NCI-H1092 (cell line): ENCODE measurements at places on chromosomes 12 and 14.

DNA sequence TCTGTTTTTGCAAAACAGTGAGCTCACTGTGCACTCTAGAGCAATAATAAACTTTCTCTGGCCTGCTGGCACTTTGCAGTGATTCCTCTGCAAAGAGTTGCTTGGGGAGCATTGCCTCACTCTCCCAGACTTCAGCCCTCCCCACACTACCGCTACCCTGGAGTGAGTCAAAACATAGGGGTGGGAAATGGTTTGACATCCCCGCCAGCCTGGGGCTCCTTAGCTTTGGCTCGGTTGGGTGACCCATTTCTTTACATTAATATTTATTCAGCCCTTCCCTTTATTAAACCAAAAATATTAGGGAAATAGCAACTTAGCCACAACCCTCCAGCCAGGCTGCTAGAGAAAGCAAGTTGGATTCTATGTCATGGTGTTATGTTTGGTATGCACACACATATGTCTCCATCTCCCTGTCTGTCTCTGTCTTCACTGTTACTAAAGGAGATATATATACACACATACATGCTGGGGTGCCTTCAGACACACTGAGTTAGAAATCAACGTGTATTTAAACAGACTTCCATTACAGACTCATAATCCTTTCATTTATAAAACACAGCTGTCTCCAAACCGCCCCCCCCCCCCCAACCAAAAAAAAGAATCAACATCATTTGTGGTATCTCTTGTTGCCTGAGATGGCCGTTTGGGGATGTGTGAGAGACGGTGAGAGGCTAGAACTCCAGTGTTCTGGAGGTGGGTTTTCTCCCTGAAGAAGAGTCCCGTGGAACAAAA, 3.4 kb upstream of the IRF2BPL start:
- DNase-seq, result no peak

DNA sequence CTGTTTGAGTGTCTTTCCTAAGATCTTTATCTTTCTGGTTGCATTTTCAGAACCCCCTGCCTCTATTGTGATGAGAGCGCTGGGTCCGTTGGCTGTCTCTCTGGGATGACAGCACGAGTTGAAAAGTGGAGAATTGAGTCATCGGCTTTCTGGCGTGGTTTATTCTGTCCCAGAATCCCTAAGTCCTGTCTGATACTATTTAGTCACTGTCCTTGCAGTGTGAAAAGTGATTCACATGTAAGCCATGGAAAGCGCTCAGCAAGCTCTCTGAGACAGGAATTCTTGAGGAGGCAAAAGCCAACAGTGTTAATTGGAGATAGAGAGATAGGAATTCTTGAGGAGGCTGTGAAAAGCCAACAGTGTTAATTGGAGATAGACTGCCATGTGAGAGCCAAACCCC, 121.7 kb downstream of the CHST11 start:
- no peak for DNase-seq

- DNase-seq, result no peak
Observed at GRCh38 chr12:132465269-132466190, 24.4 kb upstream of the FBRSL1 start.

GRCh38 chr12:66048835-66049537, 81.6 kb downstream of the LLPH start:
- DNase-seq, result no peak

GRCh38 chr12:3607039-3607720, 116.2 kb downstream of the PRMT8 start:
- DNase-seq, result no peak

DNA sequence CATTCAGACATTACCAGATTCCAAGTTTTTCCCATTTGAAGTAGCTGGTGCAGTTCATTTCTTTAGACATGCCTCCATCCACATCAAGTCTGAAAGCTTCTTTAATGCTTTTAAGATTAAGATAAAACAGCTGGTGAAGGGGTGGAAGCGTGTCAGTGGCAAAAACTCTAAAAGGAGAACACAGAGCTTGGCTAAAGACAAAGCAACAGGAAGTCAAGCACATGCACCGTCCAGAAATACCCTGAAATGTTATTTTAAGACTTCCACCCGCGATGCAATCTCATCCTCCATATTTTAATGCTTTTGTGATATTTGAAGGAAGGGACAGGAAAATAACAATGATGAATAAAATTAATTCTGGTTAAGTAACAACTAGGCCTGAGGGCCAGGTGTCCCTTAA, 31.8 kb downstream of the PPM1H start:
- DNase-seq, result no peak

DNA sequence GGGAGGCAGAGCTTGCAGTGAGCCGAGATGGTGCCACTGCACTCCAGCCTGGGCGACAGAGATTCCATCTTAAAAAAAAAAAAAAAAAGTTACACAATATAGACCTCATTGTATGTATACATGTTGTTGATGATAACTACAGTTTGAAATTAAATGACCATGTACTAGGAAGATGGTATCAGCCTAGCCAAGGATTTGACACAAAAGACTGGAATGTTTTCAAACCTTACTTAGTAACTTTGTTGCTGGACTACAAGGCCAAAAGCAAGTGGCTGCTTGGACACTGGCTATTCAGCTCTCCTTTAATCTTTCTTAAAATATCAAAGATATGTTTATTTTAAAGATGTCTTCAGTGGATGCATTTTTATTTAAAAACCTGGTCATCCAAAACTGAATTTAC, 18.9 kb upstream of the NUDT4 start:
- DNase-seq, result no peak

DNA sequence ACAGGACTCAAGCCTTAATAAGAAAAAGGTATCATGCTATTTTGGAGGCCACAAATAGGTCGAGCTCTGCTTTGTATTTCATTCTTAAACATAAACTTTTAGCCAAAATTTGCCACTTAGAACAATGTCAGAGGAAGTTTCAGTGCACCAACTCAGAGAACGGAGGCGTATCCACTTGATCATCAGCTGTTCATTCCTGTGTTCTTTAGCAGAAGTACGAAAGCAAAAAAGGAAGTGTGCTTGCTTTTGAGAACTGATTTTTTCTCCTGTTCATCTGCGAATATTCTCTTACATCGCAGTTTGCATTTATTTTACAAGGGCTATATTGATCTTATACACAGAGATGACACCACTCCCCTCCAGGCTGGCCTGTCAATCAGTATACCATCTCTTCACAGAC, 188.6 kb upstream of the SOX5 start:
- DNase-seq, result no peak
